ENCODE measurements at places on chromosomes 16 and 17.

DNA sequence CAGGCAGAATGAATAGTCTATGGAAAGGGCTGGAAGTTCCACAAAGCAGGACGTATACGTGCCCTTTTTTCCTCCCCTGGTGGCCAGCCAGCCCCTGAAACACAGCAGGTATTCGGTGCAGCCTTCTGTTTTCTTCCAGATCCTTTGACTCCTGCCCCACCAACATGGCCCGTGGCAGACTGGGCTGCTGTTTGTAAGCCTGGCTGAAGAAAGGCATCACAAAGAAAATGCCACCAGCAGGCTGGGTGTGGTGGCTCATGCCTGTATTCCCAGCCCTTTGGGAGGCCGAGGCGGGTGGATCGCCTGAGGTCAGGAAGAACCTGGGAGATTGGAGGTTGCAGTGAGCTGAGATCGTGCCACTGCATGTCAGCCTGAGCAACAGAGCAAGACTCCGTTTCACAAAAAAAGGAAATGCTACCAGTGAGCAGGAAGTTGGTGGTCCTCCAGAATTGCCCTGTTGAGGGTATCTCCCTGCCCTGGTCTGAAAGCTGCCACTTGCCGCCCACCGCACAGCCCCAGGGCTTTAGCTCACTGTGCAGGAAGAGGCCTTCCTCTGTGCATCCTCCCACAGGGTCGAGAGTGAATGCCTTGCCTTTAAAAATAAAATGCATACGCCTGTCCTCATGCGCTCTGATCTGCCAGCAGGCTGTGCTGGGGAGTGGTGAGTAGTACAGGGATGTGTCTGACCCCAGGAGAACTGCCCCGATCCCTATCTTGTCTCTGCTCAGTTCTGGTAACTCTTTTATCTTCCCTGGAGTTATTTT lies 587.7 kb downstream of the MAF start:
- DNase-seq: no peak

DNA sequence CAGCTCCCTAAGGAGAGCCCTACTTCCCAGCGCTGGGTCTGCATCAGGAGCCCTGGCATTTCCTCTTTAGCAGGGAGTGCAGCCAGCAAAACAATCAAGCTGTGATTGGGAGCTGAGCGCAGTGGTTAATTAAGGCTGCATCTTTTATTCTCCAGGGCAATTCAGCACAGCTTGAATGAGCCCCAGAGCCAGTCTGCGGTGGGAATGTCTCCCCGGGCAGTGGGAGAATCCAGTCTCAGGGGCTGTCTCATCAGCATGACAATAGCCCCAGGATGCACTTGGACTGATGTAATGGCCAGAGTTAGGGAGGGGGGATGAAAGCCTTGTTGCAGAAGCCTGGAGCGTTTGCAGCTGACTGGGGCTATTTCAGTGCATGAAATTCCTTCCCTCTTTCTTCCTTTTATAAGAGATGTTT lies 292.6 kb upstream of the SOX9 start:
- no peak for DNase-seq

DNA sequence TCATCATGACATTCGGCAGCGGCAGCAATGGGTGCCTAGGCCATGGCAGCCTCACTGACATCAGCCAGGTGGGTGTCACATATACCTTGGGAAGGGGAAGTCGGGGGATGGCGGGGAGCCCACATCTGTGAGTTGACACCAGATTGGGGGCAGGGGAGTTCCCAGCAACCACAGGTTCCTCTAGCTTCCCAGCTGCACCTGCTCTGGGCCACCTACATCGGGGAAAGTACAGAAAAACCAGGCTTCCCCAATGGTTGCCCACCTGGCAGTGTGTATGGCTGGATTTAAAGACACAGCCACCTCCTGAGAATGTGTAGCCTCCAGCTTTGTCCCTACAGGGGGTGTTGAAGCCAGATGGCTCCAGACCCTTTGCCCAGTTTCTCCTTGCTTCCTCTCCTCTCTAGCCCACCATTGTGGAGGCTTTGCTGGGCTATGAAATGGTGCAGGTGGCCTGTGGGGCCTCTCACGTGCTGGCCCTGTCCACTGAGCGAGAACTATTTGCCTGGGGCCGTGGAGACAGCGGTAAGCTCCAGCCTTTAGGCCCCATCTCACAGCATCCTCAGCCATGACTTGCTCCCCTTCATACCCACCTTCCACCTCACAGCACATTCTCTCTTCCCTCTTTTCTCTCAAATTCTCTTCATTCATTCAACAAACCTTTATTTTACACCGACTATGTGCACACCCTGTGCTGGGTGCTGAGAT lies 5.0 kb upstream of the TRAF4 start:
- DNase-seq: no peak

GRCh38 chr16:23692190-23692837 lies 13.6 kb downstream of the PLK1 start:
- no peak for DNase-seq

GRCh38 chr16:81680444-81681275 lies 98.4 kb upstream of the PLCG2 start:
- no peak for DNase-seq

DNA sequence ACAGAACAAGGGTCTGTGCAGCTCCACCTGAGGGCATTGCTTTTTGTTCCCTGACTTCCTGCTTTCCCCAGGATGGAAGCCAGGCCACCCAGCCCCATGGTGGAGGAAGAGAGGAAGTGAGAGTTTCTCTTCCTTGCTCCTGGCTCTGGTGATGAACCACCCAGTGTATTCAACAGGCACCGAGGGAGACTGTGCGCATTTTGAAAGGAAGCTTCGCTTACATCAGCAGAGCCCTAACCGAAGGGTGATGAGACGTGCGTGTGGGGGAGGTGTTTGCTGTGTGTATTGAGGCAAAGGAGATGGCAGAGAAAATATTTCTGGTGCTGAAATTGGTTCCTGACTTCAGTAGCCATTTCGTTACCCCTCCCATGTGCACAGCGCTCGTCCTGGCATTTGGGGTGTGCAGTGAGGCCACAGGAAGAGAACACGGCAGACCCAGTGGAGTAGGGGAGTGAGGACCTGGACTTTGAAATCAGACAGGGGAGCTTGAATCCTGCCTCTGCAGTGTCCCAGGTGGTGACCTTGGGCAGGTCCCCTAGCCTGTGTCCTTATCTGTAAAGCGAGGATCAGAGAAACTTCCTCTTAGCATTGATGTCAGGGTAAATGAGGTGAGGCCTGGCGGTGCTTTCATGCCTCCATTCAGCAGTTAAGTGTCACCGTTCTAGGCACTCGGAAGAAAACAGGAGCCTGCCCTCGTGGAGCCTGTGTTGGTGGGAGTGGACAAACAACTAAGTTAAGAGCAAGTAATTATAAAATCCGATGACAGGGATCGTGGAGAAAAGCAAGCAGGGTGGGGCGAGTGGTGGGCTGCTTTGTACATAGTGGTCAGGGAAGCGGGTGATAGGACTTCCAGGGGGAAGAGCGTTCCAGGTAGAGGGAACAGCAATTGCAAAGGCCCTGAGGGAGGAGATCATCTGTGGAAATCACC lies 7.4 kb downstream of the CMIP start:
- peak; percentile 59 for DNase-seq

- DNase-seq: peak; percentile 80
Observed at GRCh38 chr16:87457709-87458423, 35.0 kb downstream of the ZCCHC14 start.

All from activated CD4-positive, alpha-beta T cell treated with anti-CD3 and anti-CD28 coated beads, Interleukin-2, Interleukin-6, amounts not matched to agents 100 ng/mL and 50 ng/mL, durations not matched to agents 16 hours and 8 hours (primary cell).